ENCODE measurements at places on chromosomes 11 and 22.

GRCh38 chr11:34250211-34250610, 107.6 kb downstream of the ABTB2 start:
- no peak for DNase-seq

- no peak for DNase-seq
Observed at GRCh38 chr11:111676878-111677585, 74.8 kb downstream of the SIK2 start.

DNA sequence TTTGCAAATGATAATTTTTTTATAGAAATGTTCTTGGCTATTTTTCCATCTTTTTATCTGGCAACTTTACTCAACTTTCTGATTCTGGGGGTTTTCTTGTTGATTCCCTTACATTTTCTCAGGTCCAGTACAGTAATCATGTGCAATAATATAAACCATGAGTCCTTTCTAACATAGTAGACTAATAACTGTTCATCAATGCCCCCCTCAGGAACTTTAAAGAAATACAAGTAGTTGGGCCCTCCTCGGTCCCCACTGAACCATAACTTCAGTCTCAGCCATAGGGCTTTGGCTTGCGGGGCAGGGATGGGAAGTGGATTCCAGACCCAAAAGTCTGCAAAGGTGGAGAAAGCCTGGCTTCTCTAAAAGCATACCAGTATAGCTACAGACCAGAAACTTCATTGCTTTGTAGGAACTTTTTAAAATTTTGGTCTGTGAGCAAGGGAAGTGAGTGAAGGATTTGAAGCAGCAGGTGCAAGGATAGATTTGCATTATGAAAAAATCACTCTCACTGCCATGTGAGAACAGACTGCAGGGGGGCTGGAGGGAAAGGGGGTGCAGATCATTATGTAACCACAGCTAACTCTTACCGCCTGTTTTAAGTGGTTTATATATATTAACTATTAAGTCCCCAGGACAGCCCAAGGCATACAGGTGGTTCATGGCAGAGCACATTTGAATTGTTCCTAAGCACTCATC, 10.4 kb upstream of the TUB start:
- no peak for DNase-seq

DNA sequence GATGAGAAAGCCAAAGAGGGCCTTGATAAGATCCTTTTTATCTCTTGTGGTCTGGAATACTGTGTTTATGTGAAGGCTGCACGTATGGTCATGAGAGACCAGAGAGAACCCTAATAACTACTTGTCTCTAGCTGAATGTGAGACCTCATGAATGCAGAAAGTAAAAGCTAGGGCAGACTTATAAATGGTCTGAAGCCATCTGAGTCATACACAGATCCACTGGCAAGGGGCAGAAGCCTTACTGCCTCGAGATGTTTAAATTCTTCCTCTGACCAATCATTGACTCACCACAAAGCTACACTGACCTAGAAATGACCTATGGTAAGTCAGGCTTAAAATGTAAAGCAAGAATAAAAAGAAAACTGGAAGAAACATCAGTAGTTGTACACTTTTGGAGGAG, 22.7 kb upstream of the OR4B1 start:
- no peak for DNase-seq

Measured in stimulated activated naive CD4-positive, alpha-beta T cell (primary cell).